ENCODE measurements at places on chromosomes 16 and 17.

- DNase-seq, result peak; percentile 63
Measured at GRCh38 chr17:58191241-58191896, 1.2 kb upstream of the EPX start.

GRCh38 chr16:89292443-89293078 is 75.1 kb downstream of the ZNF778 start:
- DNase-seq, result no peak

DNA sequence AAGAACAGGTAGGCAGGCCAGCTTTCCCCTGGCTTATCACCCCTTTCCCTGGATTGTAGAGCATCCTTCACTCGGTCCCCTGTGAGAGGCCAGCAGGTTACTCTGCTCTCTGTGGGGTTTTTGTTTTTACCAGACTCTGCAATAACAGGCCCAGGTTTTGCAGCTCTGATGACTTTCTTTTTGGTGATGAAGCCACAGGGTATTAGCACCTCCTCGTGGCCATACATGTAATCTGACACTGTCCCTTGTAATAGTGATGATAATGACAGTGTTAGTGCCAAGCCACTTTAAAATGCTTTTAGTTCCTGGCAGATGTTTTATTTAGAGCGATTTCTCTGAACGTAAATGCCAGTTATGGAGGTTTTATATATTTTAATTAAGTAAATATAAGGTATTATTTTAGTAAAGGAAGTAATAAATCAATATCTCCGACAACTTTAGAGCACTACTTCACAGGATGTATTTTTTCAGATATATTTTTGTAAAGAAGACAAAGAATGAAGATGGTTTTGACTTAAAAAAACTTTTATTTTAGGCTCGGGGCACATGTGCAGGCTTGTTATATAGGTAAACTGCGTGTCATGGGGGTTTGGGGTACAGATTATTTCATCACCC is 38.0 kb upstream of the CPHXL start:
- peak; percentile 70 for DNase-seq

- peak; percentile 73 for DNase-seq
Measured at GRCh38 chr17:8153525-8153956, 1.3 kb upstream of the PER1 start.

GRCh38 chr16:11625769-11626168 is 39.0 kb upstream of the LITAF start:
- no peak for DNase-seq

DNA sequence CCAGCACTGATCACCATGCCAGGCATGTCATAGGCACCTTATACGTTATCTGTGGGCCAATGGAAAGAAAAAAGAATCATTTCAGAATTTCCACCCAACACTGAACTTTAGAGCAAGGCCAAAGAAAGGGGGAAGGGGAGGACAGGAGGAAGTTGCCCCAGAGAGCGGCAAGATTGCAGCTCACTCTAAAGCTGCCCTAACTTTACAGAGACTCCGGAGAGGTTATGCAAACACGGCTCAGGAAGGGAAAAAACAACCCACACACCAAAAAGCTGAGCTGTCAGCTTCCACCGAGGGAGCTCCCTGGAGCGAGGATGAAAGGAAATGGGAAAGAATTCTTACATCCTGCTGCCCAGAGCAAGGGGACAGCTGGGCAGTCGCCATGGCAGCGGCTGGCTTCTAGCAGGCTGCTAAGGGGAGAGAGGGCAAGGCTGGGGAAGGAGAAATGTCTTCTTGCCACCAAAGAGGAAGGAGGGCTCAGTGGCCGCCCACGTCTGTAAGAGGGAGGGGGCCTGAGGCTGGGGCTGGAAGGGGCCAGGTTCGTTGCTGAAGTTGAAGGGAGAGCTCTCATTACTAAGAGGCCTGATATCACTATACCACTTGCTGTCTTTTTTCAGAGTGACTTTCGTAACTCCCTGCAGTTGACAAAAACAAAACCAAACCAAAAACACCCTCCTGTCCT is 18.2 kb downstream of the COTL1 start:
- DNase-seq, result peak; percentile 86

DNA sequence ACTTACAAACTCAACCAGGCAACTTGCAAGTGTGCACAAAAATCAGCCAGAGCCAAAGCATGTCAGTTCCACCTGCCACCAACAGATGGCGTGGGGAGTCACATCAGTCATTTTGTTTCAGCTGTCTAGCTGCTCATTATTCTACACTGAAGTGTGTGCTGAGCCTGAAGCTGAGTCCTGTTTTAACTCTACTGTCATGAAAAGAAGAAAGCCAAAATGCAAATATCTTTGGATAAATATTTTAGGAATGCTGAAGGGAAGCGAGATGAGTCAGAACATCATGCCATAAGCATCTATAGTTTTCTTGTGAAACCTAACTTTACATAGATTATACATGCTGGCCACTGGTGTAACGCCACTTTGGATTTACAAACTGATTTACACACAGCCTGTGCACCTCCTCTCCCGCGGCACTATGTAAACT is 172.6 kb downstream of the CDK5R1 start:
- DNase-seq, result peak; percentile 87

DNA sequence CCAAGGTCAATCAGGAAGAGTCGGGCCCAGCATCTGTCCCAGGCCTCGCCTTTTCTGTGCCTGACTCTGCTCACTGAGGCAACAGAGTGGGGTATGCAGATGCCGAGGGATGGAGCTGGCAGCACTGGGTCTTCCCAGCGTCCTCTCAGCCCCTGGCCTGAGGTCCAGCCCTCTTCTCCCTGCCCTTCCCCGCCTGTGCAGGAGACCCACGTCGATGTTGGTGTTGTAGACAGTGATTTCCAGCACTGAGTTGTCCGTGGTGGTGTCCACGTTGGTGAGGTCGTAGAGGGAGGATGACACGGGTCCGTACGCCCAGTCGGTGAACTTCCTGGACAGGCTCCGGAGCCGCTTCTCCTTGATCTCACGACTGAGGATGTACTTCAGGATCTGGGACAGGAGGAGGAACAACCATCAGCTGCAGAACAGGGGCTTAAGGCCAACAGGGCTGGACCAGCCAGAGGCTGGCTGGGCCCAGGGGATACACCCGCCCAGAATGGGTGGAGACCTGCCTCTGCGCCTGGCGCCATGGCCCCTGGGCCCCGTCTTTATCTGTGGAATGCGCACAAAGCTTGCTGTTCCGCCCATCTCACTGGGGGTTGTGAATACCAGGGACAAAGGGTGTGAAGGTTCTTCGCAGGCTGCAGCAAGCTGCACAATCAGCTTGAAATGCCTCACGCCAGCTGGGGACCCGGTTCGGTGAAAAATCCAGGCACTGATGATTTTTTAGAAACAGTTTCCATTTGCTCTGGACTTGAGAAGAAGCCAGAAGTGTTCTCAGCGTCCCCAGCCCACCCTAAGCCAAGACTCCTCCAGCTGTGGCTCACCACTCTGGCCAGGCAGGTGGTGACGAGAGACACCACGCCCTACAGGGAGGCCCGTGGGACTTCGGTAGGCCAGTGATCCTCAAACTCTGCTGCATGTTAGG is 27.5 kb downstream of the TRPV3 start:
- DNase-seq, result peak; percentile 85

GRCh38 chr17:78377858-78378224 is 608 bp upstream of the PGS1 start:
- DNase-seq, result no peak

DNA sequence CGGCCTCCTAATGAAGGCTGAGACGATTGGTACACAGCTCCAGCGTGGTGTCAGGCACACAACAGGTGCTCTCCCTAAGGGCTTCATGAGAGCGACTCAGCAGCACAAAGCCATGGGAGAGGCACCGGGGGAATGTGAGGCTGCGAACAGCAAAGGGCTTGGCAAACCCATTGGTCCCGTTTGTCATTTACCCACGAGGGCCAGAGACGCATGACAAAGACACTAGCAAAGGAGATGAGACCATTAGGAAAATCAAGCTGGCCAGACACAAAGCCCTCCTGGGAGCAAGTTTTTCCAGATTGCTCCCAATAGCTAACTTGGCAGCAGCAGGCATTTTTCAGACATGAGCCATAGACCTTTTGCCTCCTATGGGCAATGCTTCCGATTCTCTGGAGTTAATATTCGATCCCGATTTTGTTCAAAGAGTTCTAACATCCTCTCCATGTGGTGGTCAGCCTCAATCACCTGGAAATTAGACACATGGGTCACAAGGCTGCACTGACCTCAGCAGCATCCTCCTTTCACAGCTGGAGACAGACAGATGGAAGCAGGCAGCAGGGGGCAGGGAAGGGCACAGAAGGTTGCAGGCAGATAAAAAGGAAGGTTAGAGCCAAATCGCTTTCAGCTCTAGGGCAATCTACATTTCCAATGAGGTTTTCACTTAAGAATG is 38.2 kb downstream of the TK2 start:
- peak; percentile 85 for DNase-seq

GRCh38 chr17:29642171-29642611 is 19.5 kb upstream of the CORO6 start:
- DNase-seq, result no peak

- no peak for DNase-seq
Measured at GRCh38 chr17:7818746-7819645, 15.0 kb upstream of the KDM6B start.

DNA sequence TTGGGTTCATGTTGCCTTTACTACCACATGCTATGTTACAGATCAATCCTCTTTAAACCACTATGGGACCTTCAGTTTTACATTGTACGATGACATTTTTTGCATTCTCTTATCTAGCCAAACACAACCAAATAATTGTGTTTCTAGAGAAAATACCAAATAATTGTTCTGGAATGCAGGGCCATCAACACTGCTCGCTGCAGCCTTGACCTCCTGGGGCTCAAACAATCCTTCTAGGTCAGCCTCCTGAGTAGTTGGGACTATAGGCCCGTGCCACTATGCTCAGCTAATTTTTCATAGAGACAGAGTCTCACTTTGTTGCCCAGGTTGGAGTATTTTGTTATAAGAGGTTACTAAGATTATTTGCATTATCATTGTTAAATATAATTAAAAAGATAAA is 237.5 kb upstream of the PMFBP1 start:
- no peak for DNase-seq

DNA sequence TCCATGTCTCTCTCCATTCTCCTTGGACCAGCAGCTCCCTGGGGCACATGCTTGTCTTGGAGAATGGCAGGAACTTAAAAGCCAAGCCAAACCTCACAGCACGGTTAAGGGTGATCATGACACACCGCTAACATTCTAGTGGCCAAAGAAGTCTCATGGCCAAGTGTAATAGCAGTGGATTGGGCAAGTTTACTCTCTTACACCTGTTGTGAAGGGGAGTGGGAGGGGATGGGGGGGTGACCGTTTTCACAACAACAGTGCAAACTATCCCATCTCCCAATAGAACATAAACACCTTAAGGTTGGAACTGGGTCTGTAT is 37.7 kb upstream of the MEOX1 start:
- no peak for DNase-seq

GRCh38 chr17:1180958-1181752 is 1.4 kb upstream of the ABR start:
- DNase-seq, result peak; percentile 83

GRCh38 chr17:49486012-49486641 is 9.0 kb upstream of the NGFR start:
- peak; percentile 90 for DNase-seq

GRCh38 chr17:46964315-46965265 is 14.5 kb downstream of the RPRML start:
- peak; percentile 86 for DNase-seq

DNA sequence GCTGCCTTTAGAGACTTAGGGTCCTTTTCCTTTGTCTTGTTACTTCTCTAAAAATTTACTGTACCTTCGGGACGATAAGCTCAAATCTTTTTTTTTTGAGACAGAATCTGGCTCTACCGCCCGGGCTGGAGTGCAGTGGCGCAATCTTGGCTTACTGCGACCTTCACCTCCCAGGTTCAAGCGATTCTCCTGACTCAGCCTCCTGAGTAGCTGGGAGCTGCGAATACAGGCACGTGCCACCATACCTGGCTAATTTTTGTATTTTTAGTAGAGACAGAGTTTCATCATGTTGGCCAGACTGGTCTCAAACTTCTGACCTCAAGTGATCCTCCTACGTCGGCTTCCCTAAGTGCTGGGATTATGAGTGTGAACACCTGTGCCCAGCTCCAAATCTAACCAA is 7.4 kb downstream of the RAD51C start:
- no peak for DNase-seq

DNA sequence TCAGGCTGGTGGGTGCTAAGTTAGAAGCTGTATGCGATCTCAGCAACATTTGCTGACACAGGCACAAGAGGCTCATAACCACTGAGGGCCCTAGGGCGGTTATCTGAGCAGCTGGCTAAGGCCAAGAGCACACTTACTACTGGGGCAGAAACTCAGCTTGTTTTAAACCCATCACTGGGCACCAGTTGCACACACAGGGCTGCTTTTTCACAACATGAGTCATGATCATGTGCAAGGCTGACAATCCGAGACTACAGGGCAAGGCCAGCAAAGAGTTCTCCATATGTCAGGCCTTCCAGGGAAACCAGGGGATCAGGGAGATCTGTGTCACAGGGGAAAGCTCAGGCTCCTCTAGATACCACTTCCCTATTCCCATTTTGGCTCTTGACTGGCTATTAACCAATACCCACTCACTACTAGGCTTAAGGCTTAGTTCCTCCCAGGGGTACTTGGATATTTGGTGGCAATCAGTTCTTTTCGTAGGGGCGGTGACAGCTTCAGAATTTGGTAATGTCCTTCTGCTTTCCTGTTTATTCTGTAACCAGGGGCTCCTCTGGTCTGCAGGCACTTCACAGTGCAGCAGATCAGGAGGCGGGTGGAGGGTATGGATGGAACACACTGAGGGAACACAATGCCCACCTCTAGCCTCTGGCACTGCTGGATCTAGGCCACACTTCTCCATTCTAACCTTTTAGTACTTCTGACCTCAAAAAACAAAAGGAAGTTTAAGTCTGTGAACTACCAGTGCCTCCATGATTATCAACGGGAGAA is 44.9 kb upstream of the ERN1 start:
- no peak for DNase-seq

- peak; percentile 50 for DNase-seq
Measured at GRCh38 chr17:6706996-6707395, 6.2 kb downstream of the SLC13A5 start.

DNA sequence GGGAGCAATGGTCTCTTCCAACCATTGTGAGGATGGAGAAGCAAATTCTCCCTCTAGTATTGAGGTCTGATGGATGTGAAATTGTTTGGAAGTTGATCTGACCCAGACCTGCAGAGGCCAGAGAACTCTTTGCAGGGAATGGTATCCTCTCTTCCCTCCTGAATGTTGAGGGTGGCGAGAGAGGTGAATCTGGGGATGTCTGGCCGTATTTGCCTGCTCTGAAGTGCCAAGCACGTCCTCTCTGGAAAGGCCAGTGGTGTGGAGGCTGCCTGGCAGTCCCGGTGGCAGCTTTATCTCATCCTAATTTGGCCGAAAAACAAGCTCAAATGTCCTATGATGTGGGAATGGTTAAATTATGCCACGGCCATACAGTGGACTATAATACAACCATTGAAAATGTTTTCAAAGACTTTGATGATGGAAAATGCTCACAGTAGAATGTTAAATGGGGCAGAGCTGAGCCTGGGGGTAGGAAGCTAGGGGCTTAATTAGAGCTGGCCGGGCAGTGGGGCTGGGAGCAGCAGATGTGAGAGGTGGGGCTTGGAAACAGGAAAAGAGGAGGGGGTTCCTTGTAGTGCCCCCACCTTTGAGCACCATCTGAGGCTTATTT is 30.8 kb downstream of the WSCD1 start:
- DNase-seq, result no peak
